Pancreas (tissue), 10 donors: ENCODE measurements at places on chromosomes 12 and 14. TPM values are rescaled to one million over a fixed set of nuclear protein-coding genes. Genes with fewer than 3 reads are reported as not detected.

- no peak for DNase-seq
Measured at GRCh38 chr12:15005064-15005463, 32.2 kb downstream of the PDE6H start.

GRCh38 chr12:84624601-84625000 lies 288.0 kb downstream of the SLC6A15 start:
- no peak for DNase-seq

DNA sequence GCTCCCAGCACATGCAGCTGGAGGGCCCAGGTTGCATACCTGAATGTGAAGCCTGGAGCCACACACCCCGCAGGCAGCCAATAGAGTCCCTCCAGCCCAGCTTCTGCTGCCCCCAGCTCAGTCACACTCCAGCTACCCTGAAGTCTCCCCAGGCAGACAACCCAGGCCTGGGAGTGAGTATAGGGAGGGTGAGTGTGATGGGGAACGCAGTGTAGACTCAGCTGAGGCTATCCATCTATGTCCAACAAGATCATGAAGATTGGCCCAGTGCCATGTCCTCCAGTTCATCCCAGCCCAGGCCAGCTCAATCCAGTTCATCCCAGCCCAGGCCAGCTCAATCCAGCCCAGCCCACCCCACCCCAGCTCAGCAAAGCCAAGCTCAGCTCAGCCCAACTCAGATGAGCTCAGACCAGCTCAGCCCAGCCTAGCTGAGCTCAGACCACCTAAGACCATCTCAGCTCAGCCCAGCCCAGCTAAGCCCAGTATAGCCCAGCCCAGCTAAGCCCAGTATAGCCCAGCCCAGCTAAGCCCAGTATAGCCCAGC lies 330.4 kb downstream of the TMEM121 start:
- DNase-seq = peak; percentile 7

Gene GLS2
- total RNA-seq = 29.9 TPM

Gene REP15
- total RNA-seq = 0.51 TPM
